Putamen (tissue), 1 donor: ENCODE measurements at places on chromosomes 2 and 18.

GRCh38 chr2:67948506-67948905 lies 114.3 kb downstream of the C1D start:
- DNase-seq = no peak

- no peak for DNase-seq
Measured at GRCh38 chr2:241834527-241835210, 24.0 kb downstream of the PDCD1 start.

DNA sequence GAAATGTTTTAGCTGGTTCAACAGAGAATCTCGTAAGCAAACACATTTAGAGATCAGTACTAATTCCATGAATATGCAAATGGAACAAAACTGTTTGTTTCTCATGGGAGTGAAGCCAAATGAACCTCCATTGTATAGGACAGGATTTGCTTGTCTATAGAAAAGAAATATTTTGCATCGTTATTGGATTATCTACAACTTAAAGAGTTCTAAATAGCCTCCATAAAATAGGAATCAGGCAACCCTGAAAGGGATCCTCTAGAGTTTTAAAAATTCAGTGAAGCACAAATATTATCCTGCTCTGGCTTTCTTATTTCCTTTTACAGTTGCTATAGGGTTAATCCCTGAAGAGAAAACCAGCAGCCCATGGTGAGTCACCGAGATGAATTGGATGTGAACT lies 378.4 kb upstream of the NRXN1 start:
- no peak for DNase-seq

GRCh38 chr2:38875227-38875575 lies 533 bp downstream of the DHX57 start:
- peak; percentile 1 for DNase-seq

DNA sequence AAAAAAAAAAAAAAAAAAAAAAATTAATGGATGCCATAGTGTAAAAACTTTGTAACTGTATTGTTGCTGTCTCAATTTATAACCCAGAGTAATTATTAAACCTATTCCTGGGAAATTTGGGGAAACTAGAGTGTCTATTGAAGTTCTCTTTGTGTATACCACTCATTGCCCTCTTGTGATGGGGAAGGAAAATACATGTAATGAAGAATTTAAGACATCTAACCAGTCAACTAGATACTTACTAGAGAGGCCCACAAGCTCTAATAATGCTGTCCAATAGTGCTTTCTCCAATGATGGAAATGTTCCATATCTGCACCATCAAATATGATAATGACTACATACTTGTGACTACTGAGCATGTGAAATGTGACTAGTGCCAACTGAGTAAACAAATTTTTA lies 168.5 kb upstream of the SLC39A10 start:
- no peak for DNase-seq

- no peak for DNase-seq
Measured at GRCh38 chr2:18065249-18065648, 186.8 kb downstream of the KCNS3 start.

DNA sequence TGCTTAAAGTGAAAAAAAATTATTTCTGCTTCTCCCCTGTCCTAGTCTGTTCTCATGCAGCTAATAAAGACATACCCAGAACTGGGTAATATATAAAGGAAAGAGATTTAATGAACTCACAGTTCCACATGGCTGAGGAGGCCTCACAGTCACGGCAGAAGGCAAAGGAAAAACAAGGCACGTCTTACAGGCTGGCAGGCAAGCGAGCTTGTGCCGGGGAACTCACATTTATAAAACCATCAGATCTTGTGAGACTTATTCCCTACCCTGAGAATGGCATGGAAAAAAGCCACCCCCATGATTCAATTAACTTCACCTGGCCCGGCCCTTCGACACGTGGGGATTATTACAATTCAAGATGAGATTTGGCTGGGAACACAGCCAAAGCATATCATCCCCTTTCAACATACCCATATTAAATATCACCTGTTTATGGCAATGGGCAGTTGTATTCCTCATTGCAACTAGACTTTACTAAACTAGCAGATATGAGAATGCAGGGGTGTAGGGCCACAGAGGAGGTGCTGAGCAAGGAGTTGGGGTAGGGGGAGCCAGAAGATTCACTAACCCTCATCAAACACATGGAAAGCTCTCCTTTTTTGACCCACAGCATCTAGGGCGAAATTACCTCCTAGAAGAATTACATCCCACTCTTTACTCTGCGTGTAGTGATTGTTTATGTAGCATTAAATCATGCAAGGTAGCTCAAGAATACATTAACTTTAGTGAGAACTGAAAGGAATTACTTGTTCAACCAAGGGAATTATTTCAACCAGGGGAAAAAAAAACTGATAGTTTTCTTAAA lies 183.3 kb upstream of the DOK6 start:
- DNase-seq = no peak

- DNase-seq = no peak
Measured at GRCh38 chr18:31436825-31437224, 10.7 kb upstream of the DSG3 start.

- DNase-seq = no peak
Measured at GRCh38 chr2:21012557-21012937, 31.3 kb downstream of the APOB start.

- DNase-seq = no peak
Measured at GRCh38 chr2:190879474-190880377, 895 bp upstream of the GLS start.

- DNase-seq = no peak
Measured at GRCh38 chr18:29084120-29084519, 907.2 kb upstream of the CDH2 start.

GRCh38 chr2:239119346-239120126 lies 271.7 kb downstream of the TWIST2 start:
- DNase-seq = no peak

- DNase-seq = peak; percentile 84
Measured at GRCh38 chr2:71291398-71291797, 40.2 kb upstream of the ZNF638 start.

GRCh38 chr2:179129574-179130238 lies 79.8 kb upstream of the CCDC141 start:
- no peak for DNase-seq

DNA sequence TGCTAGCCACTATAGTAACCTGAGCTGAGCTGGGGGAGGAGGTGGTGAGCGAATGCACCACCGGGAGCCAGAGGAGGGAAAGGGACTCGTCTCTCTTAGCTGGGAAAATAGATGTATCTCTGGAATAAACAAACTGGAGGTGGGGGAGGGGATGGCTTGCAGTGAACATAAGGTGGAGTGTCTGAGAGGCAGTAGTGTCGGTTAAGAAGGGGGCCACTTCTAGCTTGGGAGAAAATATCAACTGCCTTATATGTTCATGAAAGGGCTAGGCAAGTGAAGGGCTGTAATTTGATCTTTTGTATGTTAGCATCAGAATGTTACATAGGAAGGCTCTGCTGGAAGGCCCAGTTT lies 2.2 kb downstream of the SETBP1 start:
- DNase-seq = no peak

DNA sequence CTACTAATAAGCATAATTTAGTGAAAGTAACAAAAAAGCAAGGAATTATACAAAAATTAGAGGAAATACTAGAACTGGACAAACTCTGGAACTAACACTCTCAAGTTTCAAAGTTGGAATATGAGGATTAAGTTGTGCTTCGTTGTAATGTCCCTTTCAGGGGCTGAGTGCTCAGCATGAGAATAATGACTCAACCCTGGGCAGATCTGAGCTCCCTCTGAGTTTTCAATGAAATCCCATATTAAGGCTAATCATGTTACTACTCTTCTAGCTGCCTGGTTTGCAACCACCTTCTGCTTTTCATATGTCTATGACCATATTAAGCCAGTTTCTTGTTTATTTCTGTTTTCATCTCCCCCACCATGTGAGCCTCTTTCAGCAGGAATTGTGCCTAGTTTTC lies 274.9 kb upstream of the LRRTM4 start:
- no peak for DNase-seq

GRCh38 chr18:60809937-60810336 lies 437.4 kb upstream of the MC4R start:
- no peak for DNase-seq

DNA sequence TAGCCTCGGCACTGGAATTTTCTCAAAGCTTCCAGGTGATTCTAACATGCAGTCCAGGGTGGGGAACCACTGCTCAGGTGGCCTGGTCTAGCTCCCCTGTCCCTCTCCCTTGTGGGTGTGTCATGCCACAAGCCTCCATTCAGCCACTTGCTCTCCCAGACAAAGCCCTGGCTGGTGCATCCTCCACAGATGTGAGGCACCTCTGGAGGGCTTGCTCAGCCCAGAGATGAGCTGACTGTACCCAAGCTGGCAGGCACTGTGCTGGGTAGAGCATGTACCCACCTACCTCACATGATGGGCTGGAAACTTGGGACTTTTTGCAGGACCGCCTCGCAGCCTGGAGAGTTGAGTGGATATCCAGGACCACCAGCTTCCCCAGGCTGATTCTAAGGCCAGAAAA lies 88.1 kb downstream of the ZBTB7C start:
- no peak for DNase-seq

GRCh38 chr2:68849579-68850030 lies 21.6 kb downstream of the BMP10 start:
- DNase-seq = no peak
